ENCODE measurements at places on chromosomes 2 and 18.
A peak's percentile ranks its signal among the peaks of the same experiment; 100 is the strongest.

- DNase-seq = no peak
These were observed 112.6 kb upstream of the NDUFV2 start for GRCh38 chr18:8989855-8990254.

- DNase-seq = no peak
These were observed 56.0 kb downstream of the HAUS1 start for GRCh38 chr18:46160050-46160798.

DNA sequence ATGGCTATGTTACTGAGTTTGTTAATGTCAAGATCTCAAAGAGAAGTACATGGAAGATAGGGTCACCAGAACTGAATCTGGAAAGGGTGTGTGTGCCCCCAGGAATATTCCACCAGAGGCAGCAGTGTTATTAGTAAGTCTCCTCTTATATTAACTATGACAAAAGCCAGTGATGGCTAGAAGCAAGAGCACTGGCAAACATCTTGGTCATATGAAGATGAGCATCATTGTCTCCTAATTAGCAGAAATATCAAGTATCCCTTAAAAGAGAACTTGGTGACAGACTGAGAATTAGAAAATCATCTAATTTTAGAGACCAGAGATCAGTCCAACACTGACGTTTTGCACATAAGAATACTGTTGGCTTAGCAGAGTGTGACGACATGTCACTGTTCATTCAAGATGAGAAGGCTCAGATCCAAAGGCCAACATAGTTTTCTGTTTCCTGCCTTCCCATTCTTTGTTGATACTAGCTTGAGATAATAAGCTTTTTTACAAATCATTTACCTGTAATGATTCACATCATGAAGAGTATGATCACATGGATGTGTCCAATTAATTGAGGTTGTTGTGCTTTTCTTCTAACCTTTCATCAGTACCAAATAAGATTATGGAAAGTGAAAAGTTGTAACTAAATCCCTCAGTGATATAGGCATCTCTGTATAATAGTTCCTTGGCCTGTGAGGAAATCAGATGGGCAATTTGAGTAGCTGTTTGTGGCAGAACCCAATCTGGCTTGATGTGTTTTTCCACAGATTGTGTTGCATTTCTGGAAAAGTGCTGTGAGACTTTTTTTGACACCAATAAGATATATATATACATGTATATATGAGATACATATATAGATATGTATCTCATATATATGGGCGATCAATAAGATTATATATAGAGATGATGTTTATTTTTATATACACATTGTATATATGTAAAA is 44.5 kb downstream of the MAPRE2 start:
- DNase-seq = no peak

- DNase-seq = no peak
These were observed 605.8 kb downstream of the METTL4 start for GRCh38 chr18:1965541-1965940.

- DNase-seq = no peak
These were observed 35.7 kb upstream of the CABLES1 start for GRCh38 chr18:23099621-23100020.

- DNase-seq = no peak
These were observed 676.5 kb upstream of the FSHR start for GRCh38 chr2:49830846-49831245.

DNA sequence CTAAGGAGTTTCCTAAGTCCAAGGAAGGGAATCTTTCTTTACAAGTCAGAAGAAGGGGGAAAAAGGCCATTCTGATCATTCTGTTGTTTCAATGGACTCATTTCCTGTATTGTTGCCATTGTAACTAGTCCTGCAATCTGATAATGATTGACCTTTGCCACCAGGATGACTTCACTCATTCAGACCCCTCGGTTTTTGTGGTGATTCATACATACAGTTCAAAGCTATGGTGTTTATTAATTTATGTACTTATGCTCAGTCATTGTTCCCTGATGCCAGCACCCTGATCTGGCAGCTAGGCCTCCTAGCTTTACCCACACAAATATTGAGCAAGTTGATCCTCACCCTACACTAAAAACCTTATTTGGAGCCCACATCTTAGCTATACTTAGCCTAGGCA is 57.6 kb upstream of the ZNF519 start:
- DNase-seq = no peak

- no peak for DNase-seq
These were observed 25.3 kb downstream of the MMADHC start for GRCh38 chr2:149562324-149562723.

- DNase-seq = no peak
These were observed 78.8 kb downstream of the NABP1 start for GRCh38 chr2:191756761-191757160.

GRCh38 chr2:13919981-13920382 is 712.5 kb upstream of the LRATD1 start:
- DNase-seq = no peak

GRCh38 chr2:108893277-108893676 is 95.7 kb downstream of the EDAR start:
- no peak for DNase-seq

- DNase-seq = no peak
These were observed 36.1 kb downstream of the POMC start for GRCh38 chr2:25132299-25132635.

DNA sequence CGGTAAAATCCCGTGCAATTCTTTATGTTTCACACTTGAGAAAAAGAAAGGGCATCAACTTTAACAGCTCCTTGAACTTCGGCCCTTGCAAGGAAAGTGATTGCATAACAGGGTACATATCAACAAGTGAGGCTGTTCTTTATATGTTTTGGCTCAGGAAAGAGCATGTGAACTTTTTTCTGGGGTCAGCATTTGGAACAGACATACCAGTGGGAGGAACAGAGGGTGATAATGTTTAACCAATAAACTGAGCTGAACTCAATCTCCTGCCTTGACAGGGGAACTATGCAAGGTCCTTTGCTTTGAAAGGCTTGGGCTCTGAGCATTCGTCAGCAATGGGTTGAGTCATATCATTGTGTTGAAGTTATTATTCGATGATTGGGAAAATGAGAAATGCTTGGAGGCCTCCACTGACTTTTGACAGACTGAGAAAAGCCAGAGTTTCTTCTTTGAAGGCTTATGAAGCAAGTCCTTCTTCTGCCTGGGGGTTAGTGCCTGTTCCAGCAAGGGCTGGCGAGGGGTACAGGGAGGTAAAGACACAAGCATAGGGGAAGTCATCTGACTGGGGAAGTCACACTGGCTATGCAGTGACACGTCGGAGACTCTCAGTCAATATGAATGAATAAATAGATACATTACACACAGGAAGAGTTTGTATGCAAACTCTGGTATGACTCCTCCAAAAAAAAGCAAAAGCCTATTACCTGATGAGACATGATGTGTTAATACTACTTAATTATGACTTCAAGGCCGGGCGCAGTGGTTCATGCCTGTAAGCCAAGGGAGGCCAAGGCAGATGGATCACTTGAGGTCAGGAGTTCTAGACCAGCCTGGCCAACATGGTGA is 57.2 kb downstream of the CYB5A start:
- no peak for DNase-seq

DNA sequence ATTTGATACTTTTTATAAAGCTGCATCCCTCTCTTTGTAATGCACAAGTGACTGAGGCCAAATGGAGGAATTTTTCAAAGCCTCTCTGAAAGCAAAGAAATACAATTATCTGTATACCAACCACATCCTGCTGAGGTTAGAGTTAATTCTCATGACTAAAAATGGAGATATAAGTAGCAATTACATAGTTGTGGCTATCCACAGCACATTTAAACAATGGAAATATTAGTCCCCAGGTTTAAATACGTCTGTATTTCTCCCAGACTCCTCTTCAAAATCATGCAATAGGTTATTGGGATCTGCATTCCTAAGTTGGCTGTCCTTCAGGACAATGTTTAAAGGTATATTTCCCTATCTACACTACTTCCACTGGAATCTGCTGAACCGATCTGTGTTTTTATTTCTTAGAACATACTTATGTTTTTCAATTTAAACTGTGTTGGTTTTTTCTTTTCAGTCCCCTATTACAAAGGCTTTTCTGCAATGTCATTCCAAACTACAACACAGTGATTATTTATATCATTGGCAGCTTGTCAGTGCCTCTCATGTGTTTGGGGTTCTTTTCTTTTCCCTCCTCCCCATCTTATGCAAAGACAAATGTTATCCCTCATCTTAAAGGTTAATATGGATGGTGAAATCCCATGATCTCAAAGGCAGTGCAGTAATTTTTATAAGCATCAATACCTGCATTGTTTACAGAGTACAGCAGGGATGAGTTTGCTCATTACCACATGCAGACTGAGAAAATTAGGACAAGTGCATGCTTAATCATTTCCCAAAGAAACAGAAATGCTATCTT is 134.8 kb upstream of the FSHR start:
- no peak for DNase-seq

- no peak for DNase-seq
These were observed 115.4 kb downstream of the GORASP2 start for GRCh38 chr2:171044416-171044815.

- no peak for DNase-seq
These were observed 485.4 kb downstream of the PARD3B start for GRCh38 chr2:205030695-205031094.

DNA sequence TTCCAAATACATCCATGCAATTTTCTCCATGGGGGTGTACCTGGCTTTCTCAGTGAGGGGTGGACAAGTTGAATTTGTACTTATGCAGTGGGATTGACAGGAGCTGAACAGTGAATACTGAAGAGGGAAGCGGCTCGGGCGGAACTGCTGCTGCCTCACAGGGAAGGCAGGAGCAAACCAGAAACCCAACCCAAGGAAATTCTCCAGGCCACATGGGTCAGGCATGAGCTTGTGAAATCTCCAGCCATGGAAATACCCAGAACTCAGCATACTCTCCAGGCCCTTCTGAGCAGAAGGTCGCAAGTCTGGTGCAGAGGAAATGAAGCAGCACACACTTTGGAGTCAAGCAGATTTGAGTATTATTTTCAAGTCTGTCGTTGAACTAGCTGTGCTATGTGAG is 26.5 kb upstream of the INO80C start:
- no peak for DNase-seq

DNA sequence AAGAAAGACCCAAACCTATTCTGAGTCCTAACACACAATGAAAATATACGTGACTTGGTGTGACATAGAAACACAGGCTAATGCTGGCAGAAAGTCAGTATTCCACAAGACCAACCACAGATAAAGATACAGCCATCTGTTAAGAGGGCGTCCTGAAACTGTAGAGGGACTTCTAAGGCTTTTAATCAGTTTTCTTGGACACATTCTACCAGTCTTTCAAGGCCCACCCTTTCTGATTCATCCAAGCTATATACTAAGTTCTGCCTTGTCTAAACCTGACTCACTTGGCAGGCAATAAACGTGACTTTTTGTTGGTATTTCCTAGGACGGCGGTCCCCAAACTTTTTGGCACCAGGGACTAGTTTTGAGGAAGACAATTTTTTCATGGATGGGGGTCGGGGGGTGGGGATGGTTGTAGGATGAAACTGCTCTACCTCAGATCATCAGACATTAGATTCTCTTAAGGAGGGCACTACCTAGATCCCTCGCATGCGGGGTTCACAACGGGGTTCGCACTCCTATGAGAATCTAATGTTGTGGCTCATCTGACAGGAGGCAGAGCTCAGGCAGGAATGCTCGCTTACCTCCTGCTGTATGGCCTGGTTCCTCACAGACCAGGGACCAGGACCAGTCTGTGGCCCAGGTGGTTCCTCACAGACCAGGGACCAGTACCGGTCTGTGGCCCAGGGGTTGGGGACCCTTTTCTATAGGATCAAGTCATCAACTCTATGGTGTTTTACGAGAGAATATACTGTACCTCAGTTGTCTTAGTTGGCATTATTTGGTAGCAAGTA is 61.4 kb downstream of the SP3 start:
- DNase-seq = no peak

DNA sequence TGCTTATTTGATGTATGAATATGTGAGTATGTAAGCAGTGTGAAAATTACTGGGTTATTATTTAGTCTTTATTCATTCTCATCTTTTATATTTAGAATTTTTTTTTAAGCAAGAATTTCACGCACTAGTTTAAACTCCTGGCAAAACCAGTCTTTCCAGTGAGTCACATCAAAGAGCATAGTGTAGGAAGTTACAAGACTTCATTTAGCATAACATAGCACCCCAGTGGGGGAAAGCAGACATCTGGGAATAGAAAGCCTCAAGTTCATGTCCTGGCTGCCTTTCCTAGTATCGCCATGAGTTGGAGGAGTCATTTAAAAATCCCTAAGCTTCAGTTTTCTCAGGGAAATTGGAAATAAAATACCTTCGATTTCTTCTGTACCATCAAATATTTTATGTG is 408.3 kb downstream of the NUP35 start:
- no peak for DNase-seq

DNA sequence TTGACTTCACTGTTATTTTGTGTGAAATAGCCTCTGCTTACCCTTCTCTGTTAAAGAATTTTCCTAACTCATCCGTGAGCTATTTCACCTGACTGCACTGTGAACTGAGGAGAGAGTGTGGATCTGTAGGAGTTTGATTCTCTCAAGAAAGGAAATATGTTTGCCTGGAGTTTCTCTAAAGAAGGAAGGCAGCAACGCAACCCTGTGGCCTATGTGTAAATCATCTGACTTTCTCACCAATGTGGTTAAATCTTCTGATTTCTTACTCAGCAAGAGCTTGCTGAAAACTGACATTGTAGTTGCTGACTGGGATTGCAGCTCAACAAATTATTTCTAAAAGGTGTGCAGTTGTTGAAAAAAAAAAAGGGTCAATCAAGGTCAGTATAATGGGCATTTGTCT is 153.9 kb upstream of the PELI1 start:
- DNase-seq = no peak

- no peak for DNase-seq
These were observed 122.8 kb upstream of the LGALSL start for GRCh38 chr2:64331114-64331645.

GRCh38 chr2:191728750-191729624 is 51.1 kb downstream of the NABP1 start:
- DNase-seq = no peak

DNA sequence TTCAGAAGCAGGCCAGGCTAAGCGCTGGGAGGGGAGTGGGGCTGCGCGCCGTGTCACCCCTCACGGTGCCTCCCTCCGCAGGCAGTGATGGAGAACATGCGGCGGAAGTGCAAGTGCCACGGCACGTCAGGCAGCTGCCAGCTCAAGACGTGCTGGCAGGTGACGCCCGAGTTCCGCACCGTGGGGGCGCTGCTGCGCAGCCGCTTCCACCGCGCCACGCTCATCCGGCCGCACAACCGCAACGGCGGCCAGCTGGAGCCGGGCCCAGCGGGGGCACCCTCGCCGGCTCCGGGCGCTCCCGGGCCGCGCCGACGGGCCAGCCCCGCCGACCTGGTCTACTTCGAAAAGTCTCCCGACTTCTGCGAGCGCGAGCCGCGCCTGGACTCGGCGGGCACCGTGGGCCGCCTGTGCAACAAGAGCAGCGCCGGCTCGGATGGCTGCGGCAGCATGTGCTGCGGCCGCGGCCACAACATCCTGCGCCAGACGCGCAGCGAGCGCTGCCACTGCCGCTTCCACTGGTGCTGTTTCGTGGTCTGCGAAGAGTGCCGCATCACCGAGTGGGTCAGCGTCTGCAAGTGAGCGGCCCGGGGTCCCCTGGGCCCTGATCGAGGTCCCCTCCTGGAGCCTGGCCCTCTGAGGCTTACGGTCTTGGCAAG is 12.2 kb downstream of the WNT10A start:
- peak; percentile 91 for DNase-seq

Data from activated CD8-positive, alpha-beta memory T cell treated with anti-CD3 and anti-CD28 coated beads for 24 hours (primary cell).